Uterine smooth muscle cell (primary cell): ENCODE measurements at places on chromosomes 5 and 9. TPM values are rescaled to one million over a fixed set of nuclear protein-coding genes. Genes with fewer than 3 reads are reported as not detected.

PCDHA1 gene
- total RNA-seq: under 0.01 TPM in 2 replicates

IFNA13 gene
- total RNA-seq: not detected in 2 replicates

CNTFR gene
- not detected in 2 replicates for total RNA-seq

GADD45G gene
- total RNA-seq: 0.66 and 2.2 TPM in 2 replicates

FOXD4 gene
- 0.62 TPM in 1 of 2 replicates, not detected in the other for total RNA-seq

CHSY3 gene
- 3.8 and 5.5 TPM in 2 replicates for total RNA-seq

GABRA1 gene
- total RNA-seq: not detected in 2 replicates
